ENCODE measurements at places on chromosomes 5 and 9.

GRCh38 chr5:18712936-18713485 is 1078.8 kb downstream of the TAF11L14 start:
- H3K27ac ChIP-seq, result no peak overlapping the region
- ATAC-seq, result no peak
- no peaks in the 10 kb centered on the region for H3K27me3 ChIP-seq
- H3K4me1 ChIP-seq, result no peaks in the 10 kb centered on the region
- no peaks in the 10 kb centered on the region for H3K36me3 ChIP-seq

GRCh38 chr5:139804800-139805397 is 9.3 kb downstream of the PSD2 start:
- no peak overlapping the region for H3K4me3 ChIP-seq
- no peaks in the 10 kb centered on the region for H3K36me3 ChIP-seq
- H3K27ac ChIP-seq, result no peak overlapping the region
- no peak for ATAC-seq
- H3K4me1 ChIP-seq, result no peaks in the 10 kb centered on the region
- peaks cover 52% of the 10 kb centered on the region for H3K27me3 ChIP-seq

GRCh38 chr5:3342271-3343100 is 253.1 kb upstream of the IRX1 start:
- H3K4me1 ChIP-seq, result no peaks in the 10 kb centered on the region
- H3K27ac ChIP-seq, result no peak overlapping the region
- peaks cover 10% of the 10 kb centered on the region for H3K27me3 ChIP-seq
- no peak for ATAC-seq
- H3K4me3 ChIP-seq, result no peak overlapping the region

- no peaks in the 10 kb centered on the region for H3K36me3 ChIP-seq
- no peaks in the 10 kb centered on the region for H3K4me1 ChIP-seq
- no peak overlapping the region for H3K4me3 ChIP-seq
- no peaks in the 10 kb centered on the region for H3K27me3 ChIP-seq
- ATAC-seq, result no peak
These were observed 192.2 kb downstream of the TMEM167A start for GRCh38 chr5:82884821-82885471.

DNA sequence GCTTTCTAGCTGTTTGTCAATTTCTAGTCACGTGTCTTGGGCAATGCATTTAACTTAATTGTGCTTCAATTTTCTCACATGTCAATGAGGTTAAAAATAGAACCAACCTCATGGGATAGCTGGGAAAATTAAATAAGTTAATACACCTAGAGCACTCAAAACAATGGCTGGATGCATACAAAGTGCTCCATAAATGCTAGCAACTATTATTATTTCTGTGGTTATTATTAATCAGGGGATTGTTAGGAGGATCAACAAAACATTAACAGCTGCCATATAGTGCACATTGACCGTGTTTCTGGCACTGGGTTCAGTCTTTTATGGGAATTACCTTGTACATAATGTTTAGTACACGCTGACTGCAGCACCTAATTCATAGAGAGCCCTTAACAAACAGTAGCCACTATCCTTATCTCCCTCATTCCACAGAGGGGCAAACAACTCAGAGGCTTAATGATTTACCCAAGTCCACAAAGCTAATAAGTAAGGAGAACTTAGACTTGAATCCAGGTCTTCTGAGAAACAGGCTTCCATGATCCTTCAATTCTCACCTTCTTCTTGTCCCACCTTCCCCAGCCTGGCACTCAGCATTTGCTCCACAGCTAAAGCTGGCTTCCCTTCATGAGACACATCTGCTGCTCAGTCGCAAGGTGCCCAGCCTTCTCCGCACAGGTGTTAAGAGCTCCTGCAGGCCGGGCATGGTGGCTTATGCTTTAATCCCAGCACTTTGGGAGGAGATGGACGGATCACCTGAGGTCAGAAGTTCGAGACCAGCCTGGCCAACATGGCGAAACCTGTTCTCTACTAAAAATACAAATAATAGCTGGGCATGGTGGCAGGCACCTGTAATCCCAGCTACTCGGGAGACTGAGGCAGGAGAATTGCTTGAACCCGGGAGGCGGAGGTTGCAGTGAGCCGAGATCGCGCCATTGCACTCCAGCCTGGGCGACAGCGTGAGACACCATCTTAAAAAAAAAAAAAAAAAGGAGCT is 137.4 kb upstream of the ABCA1 start:
- no peak overlapping the region for H3K4me3 ChIP-seq
- no peaks in the 10 kb centered on the region for H3K27me3 ChIP-seq
- no peaks in the 10 kb centered on the region for H3K36me3 ChIP-seq
- peak overlapping the region; percentile 87 for H3K27ac ChIP-seq

DNA sequence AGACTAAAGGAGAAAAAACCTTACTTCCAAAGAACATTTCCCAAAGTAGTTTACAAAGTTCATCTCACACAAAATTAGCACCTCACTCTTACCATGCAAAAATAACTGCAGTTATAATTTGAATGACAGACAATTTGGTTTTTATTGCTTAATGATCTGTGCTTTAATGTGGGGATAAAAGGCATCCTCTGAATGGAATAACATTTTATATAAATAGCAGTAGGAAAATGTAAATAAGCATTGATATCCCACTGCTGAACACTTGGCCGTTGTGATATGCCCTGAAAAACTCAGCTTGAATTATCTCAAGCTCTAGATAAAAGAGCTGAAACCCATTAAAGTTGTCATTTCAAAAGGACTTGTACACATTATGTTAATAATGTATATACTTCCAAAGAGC is 93.2 kb downstream of the OSMR start:
- peaks cover 80% of the 10 kb centered on the region for H3K36me3 ChIP-seq
- no peaks in the 10 kb centered on the region for H3K4me1 ChIP-seq
- H3K27ac ChIP-seq, result no peak overlapping the region
- no peaks in the 10 kb centered on the region for H3K27me3 ChIP-seq
- no peak for ATAC-seq

DNA sequence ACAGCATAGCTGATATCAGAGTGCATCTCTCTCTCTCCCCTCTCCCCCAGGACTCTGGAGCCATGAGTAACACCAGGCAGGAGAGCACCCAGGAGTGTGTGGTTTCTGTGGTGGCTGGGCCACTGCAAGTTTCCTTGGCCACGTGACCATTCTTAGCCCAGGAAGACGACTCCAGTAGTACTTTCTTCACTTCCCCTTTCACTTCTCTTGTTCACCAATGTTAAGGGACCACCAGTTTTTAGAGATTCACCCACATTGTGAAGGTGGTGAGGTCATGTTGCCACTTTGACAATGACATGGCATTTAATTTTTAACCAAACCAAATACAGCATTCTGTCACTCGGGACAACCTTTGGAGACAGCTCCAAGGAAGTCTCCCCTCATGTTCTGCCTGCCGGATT is 17.9 kb upstream of the DAPK1 start:
- no peaks in the 10 kb centered on the region for H3K36me3 ChIP-seq
- peak; percentile 57 for ATAC-seq
- no peak overlapping the region for H3K27ac ChIP-seq
- no peak overlapping the region for H3K4me3 ChIP-seq
- H3K4me1 ChIP-seq, result peaks cover 13% of the 10 kb centered on the region
- H3K27me3 ChIP-seq, result no peaks in the 10 kb centered on the region

GRCh38 chr5:59180515-59180914 is 597.6 kb downstream of the RAB3C start:
- ATAC-seq, result no peak
- no peaks in the 10 kb centered on the region for H3K27me3 ChIP-seq
- no peaks in the 10 kb centered on the region for H3K36me3 ChIP-seq
- H3K4me1 ChIP-seq, result no peaks in the 10 kb centered on the region

GRCh38 chr9:2628919-2629318 is 7.3 kb downstream of the VLDLR start:
- no peaks in the 10 kb centered on the region for H3K36me3 ChIP-seq
- no peak overlapping the region for H3K27ac ChIP-seq
- no peak for ATAC-seq
- H3K4me1 ChIP-seq, result peaks cover 55% of the 10 kb centered on the region
- no peak overlapping the region for H3K4me3 ChIP-seq
- no peaks in the 10 kb centered on the region for H3K27me3 ChIP-seq

GRCh38 chr5:98961665-98962344 is 33.0 kb upstream of the CHD1 start:
- H3K4me1 ChIP-seq, result no peaks in the 10 kb centered on the region
- no peaks in the 10 kb centered on the region for H3K36me3 ChIP-seq
- ATAC-seq, result no peak
- no peaks in the 10 kb centered on the region for H3K27me3 ChIP-seq
- H3K4me3 ChIP-seq, result no peak overlapping the region
- H3K27ac ChIP-seq, result no peak overlapping the region

- H3K36me3 ChIP-seq, result no peaks in the 10 kb centered on the region
- H3K4me1 ChIP-seq, result peaks cover 39% of the 10 kb centered on the region
- peak overlapping the region; percentile 60 for H3K27ac ChIP-seq
These were observed 10.4 kb downstream of the PTCH1 start for GRCh38 chr9:95506428-95506677.

DNA sequence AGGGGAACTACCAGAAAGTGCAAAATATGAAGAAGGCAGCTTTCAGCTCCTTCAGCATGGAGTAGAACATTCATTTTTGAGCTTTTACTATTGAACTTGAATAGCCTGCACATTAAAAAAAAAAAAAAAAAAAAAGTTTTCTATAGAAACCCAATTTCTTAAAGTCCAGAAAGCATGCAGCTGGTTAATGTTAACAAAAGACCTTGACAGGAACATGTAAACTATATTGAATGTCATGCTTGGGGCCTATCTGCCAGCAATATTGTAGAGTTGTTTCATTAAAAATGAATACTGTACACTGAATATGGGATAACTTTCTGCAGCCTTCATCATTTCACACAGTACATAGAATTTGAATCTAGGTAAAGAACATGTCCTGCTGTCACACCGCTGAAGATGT is 230.6 kb downstream of the NFIB start:
- H3K27ac ChIP-seq, result no peak overlapping the region
- no peaks in the 10 kb centered on the region for H3K36me3 ChIP-seq
- no peak for ATAC-seq
- H3K4me3 ChIP-seq, result no peak overlapping the region
- H3K4me1 ChIP-seq, result peaks cover 6% of the 10 kb centered on the region
- H3K27me3 ChIP-seq, result no peaks in the 10 kb centered on the region

DNA sequence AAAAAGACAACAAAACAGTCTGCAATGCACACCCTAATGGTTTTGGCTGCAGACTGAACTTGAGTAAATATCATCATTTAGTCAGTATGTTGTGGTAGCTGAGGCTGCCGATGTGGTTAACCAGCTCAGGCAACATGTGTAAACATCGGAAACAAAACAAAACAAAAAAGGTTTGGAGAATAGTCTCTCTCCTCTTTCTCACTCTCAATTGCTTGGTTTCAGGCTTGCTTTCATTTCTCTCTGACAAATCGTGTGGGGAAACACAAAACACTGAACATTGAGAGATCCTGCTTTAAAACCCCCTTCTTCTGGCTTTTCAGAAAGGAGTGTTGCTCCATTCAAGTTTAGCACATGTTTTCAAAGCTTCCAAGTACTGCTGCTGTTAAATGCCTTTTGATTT is 453.3 kb downstream of the BNC2 start:
- no peaks in the 10 kb centered on the region for H3K27me3 ChIP-seq
- no peaks in the 10 kb centered on the region for H3K4me1 ChIP-seq
- no peaks in the 10 kb centered on the region for H3K36me3 ChIP-seq

DNA sequence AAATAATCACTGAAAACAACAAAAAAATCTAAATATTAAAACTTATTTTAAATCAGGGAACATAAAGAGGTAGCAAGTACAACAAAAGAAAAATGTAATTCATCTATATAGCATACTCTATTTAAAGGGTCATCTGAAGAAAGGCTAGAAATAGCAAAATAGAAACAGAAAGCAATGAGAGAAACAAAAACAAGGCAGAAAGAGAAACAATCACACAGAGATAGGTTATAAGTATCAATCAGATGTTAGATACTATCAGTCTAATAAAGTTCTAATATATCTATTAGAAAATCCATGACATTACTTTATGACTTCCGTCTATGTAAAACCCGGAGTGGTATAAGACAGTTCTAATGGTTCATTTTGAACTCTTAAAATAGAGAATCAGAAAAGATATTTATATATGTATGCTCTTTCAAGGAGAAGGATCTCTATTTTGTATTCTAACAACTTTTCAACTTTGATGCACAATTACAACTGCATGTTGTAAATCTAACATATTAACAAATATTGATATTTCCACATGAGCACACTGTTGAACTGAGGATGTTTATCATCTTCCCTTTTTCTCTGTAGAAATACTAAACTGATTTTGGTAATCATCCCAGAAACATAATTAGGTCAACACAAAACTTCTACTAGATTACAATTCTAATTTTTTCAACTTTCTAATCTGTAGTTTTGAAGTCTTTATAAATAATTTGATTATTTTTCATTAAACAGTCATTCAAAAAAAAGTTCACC is 15.8 kb downstream of the RICTOR start:
- ATAC-seq, result no peak
- H3K4me1 ChIP-seq, result peaks cover 75% of the 10 kb centered on the region
- peak overlapping the region; percentile 36 for H3K27ac ChIP-seq
- H3K36me3 ChIP-seq, result peaks cover 3% of the 10 kb centered on the region
- H3K27me3 ChIP-seq, result no peaks in the 10 kb centered on the region

- no peak overlapping the region for H3K4me3 ChIP-seq
- H3K4me1 ChIP-seq, result no peaks in the 10 kb centered on the region
- no peak overlapping the region for H3K27ac ChIP-seq
- no peak for ATAC-seq
- no peaks in the 10 kb centered on the region for H3K36me3 ChIP-seq
- no peaks in the 10 kb centered on the region for H3K27me3 ChIP-seq
These were observed 85.7 kb downstream of the ADRB2 start for GRCh38 chr5:148912146-148912545.

DNA sequence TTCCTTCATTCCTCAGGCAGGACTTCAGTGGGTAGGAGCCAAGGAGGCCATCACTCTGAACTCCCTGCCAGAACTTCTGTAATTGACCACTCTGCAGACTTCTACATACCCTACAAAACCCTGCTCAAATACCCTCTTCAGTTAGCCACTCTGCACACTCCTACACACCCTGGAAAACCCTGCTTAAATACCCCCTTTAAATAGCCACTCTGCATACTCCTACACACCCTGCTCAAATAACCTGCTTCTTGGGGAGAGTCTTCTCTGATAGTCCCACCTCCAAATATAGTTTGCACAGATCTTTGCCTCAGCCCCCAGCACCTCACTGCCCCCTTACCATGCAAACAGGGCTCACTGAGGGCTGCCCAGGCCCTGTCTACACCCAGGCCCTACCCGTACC is 18.6 kb upstream of the CARD19 start:
- no peaks in the 10 kb centered on the region for H3K27me3 ChIP-seq
- no peak overlapping the region for H3K4me3 ChIP-seq
- H3K27ac ChIP-seq, result no peak overlapping the region
- ATAC-seq, result no peak
- H3K4me1 ChIP-seq, result peaks cover 14% of the 10 kb centered on the region

DNA sequence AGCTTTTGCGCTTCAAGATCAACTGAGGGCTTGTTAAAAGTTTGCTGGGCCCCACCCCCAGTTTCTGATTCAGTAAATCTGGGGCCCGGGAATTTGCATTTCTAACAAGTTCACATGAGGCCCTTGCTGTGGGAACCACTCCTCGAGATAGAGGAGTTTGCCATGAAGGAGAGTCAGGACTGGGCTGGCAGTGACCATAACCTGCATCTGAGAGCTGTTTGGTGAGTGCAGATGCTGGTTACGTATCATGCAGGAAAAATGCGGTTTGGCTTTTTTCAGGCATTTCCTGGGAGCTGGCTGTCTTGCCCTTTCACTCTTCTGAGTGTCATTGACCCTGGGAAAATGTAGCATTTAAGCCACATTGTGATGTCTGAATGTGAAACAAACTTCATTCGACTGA is 9.4 kb upstream of the ANGPTL2 start:
- H3K4me3 ChIP-seq, result no peak overlapping the region
- H3K27ac ChIP-seq, result peak overlapping the region; percentile 91
- no peak for ATAC-seq
- no peaks in the 10 kb centered on the region for H3K36me3 ChIP-seq

Data from gastroesophageal sphincter (tissue), 4 donors.